NCI-H2107 (cell line): ENCODE measurements at places on chromosomes 5 and 9.

- DNase-seq = no peak
Observed at GRCh38 chr5:14184725-14185124, 41.6 kb downstream of the TRIO start.

- no peak for DNase-seq
Observed at GRCh38 chr9:118991366-118992285, 377.6 kb downstream of the BRINP1 start.

DNA sequence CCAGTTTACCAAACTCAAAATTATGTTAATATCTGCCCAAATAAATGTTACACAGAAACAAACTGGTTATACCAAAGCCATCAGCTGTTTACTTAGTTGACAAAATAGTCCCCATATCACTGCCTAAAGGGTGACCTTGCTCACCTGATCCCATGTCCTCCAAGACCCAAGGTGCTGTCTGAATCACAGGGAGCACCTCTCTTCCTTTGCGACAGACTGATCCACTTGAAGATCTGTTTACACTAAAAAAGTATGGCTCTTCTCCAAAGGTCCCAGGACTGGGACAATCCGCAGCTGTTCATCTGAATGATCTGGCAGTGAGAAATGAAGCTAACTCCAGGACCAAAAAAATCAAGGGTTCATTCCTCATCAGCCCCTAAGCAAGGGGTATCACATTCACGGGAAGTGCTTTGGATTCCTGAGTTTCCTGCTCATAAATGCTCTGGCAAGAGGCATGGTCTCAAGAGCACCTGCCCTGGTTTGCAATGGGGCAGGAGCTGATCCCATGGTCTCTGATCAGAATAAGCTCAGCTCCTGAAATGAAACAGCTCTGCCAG is 5.0 kb downstream of the PRUNE2 start:
- DNase-seq = no peak

- DNase-seq = no peak
Observed at GRCh38 chr5:172772112-172772906, 1.3 kb upstream of the DUSP1 start.

- no peak for DNase-seq
Observed at GRCh38 chr5:111976705-111977435, 219.9 kb upstream of the NREP start.
